ENCODE measurements at places on chromosomes 5 and 9.
A peak's percentile ranks its signal among the peaks of the same experiment; 100 is the strongest.

DNA sequence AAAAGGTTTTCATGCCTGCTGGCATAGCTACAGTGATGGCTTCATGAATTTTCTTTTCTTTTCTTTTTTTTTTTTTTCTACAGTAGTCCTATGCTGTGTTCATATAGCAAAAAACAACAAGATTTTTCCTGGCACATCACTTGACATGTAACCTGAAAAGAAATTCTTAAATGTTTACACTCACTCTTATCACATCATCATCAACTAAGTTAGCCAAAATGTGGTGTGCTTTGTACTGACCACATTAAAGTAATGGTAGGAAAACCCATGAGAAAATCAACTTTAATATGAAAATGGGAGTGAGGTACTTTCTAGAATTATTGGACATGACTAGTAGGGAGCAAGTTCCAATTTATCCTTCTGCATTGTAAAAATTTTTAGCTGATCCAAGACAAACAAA is 146.7 kb downstream of the SSBP2 start:
- no peak for DNase-seq

- DNase-seq: no peak
Measured at GRCh38 chr9:137722481-137722880, 103.7 kb downstream of the EHMT1 start.

DNA sequence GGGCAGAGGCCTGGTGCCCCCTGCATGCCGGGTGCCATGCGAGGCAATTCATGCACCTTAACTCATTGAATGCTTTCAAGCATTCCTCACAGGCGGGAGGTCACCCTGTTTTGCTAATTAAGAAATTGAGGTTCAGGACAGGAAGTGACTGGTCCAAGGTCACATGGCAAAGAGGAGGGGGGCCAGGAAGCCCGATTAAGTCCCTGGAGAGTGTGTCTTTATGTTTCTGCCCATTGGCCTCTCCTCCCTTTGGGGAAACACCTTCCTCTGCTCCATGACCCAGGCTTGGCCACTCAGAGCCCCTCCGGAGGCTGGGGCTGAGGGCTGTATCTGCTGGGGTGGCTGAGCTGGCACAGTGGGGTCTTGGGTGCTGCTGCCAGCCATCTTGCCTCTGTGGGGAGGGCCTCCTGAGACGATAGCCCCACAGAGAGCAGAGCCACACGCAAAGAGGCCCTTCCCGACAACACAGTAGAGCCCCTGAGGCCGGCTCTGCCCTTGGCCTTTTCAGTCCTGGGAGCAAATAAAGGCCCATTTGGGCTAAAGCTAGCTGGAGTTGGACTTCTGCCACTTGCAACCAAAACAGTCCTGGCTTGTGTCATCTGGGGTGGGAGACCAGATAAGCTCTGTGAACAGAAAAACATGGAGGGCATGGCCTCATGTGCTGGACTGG is 90.8 kb upstream of the NEURL1B start:
- no peak for DNase-seq

DNA sequence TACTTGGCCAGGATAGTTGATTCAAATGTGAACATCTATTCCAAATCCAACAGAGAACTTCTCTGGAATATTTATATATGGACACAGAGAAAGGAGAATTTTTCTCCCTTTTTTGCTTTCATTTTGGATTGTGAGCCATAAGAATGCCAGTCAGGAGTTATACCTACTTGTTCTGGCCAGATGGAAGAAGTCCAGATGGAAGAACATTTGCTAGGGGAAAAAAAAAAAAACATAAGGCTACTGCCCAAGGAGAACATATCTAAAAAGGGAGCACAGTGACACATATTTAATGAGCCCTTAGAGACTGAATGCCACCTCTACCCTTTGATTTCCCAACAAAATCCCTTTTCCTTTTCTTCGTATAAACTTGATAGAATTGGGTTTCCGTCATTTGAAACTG is 61.7 kb upstream of the PPP2R2B start:
- no peak for DNase-seq

DNA sequence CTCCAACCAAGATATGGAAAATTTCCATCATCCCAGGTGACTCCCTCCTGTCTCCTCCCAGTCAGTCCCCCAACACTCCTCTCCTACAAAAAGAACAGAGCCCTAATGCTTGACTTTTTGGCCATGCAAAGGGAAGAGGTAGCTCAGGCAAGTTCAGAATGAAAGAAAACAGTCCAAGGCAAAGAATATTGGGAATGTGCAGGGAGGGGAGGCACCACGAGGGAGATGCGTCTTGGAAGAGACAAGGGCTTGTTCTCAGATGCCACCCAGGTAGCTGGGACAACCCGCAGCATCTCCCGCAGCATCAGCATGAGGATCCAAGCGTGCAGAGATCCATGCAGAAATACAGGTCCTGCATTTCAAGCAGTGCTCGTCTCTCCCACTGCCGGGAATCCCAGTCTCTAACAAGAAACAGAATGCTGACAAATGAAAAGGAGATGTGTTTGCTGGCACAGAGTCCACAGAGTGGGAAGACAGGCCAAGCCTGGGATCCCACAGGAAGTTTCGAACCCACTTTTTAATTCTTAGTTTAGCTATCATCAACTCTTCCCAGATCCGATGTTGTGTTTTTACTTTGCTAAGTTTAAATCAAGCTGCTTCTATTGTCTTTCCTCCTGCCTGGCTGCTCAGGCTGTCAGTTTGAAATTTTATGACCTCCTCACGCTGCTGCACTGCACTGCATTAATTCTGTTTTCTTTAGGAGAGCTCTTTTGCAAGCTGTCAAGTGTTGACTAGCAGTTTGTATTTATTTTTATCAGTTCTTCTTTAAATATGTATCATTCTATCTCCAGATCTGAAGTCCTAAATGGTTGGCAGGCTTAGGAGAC is 86.8 kb upstream of the OSMR start:
- no peak for DNase-seq

DNA sequence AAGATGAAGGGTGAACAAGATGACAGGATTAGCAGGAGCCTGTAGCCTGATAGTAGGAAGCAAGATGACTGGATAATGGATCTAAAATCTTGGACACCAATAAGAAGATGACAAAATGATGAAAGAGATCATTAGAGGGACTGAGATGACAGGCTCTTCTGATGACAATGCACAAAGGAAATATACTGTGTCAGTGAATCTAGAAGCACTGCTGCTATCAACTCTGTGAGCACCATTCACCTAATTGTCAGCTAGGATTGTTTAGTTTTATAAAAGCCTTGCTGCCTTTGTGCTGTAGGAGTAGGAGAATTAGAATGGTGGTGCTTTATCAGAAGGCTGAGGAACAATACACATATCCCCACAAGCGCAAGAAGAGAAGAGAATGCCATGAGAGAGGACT is 1127.8 kb downstream of the DTWD2 start:
- DNase-seq: no peak

DNA sequence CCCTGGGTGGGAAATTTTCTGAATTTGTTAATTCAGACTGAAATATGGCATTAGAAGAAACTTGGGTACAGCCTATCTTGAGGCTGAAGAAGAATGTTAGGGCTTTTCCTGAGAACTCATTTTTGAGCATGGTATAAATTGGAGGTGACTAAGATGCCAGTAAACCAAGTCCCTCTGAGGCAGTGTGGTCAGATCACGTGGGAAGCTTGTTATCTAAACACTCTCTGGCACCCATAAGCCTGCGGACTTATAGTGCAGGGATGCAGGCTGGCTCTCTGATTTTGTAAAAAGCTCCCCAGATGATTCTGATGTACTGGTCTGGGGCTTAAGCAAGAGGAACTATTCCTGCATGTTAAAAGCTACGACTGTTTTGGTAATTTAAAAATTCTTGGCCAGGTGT is 34.3 kb downstream of the MTMR12 start:
- DNase-seq: peak; percentile 64

DNA sequence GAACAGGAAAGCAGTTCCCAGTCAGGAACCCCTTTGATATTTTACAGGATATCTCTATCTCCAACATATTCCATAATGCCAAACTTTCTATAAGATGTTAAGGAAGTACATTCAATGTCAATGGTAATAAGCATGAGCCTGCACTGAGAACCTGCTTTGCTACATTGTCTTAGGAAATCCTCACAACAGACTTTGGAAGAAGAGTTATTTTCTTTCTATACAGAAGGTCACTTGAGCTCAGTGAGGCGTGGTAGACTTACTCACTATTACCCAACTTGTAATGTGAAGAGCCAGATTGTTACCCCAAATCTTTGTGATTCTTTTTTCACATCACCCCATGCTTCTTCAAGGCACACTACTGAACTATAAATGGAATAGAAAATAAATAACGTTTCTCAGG is 435.9 kb downstream of the DNAH5 start:
- DNase-seq: no peak

- peak; percentile 63 for DNase-seq
Measured at GRCh38 chr9:125374443-125375309, 113.0 kb downstream of the GAPVD1 start.

DNA sequence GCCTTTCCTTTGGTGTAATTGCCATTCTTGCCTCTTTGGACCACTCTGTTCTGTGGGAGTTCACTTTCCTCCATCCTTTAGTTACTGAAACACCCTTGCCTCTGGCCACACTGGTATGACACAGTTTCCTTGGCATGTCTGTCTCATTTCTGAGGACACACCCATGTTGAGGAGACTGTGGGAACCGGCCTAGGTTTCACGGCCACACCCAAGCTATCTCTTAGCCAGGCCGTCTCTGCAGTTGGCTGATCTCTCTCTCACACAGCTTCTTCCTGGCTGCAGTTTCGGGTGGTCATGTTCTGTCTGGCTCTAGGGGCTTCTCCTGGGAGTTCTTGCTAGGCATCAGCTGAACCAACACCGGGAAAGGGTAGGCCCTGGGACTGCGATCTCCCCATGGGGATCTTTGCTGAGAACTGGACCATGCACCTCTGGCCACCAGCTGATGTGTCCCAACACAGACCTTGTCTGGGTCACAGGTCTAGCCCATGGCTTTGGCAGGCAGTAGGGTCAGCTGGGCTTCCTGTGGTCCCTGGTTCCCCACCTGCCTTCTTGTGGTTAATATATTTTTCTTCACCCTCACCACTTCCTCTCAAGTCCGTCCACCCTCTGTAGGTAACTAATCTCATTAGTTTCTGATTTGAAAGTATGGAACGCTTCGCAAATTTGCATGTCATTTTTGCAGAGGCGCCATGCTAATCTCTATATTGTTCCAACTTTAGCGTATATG is 24.9 kb downstream of the ARHGEF37 start:
- DNase-seq: peak; percentile 95

- DNase-seq: no peak
Measured at GRCh38 chr9:107816561-107817021, 327.0 kb upstream of the KLF4 start.

- DNase-seq: no peak
Measured at GRCh38 chr9:93907551-93908199, 47.5 kb downstream of the BARX1 start.

GRCh38 chr9:98885575-98886295 is 58.0 kb upstream of the COL15A1 start:
- DNase-seq: no peak

DNA sequence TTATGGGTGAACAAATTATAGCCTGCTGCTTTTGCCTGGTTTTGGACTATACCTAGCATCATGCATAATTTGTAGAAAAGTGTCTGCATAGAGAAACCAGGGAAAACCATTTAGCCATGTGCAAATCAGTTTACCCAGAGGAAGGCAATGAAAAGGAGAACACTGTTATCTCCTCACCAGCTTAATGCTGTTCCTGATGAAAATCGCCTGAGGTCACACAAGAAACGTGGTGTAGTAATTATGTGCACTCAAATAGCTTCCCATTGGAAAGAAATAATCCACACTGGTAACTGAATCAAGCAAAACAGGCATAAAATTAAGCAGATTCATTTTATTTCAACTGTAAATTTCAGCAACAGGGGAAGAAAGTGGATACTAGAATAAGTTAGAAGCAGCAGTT is 51.7 kb upstream of the FAM240B start:
- no peak for DNase-seq

DNA sequence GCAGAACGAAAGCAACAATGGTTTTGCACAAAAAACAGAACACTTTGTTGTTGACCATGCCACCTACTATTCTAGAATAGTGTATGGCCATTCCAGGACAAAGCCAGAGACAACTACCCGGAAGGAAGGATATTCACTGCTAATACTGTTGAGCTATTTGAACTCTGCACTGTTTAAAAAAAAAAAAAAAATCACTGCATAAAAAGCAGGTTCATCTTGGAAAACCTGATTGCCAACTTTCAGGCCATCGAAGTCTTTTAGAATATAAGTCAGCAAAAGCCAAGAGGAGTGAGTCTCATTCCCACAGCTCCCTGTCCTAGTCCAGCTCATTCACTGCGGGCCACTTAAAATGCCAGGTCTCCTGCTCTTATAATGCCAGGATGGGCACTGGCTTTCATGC is 4.0 kb downstream of the ENC1 start:
- DNase-seq: no peak

DNA sequence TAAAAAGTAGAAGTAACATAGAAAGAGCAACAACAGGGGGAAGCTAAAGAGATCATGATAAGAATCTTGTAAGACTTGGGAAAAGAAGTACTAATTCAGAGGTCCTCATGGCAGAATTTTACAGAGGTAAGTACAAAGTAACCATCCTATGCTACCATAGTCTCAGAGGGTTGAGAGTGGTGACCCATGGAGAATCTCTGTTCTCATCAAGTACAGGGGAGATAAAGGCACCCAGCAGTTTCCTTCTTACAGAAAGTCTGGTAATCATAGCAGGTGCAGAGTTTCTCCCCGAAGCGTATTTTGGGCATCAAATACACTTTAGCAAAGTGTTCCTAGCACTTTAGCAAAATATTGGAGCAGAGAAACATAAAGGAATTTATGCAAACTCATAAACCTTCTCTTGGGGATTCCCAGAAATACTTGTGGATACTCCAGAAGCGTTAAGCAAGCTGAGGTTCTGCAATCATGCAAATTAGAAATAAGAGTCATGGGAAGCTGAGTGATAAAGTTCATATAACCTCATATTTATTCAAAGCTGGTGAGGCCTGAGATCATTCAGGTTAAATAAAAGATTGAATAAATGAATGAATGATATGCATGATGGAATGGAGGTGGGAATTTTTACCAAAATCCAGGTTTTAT is 101.0 kb upstream of the SMC2 start:
- no peak for DNase-seq

- no peak for DNase-seq
Measured at GRCh38 chr5:53779541-53779981, 219.1 kb downstream of the NDUFS4 start.

DNA sequence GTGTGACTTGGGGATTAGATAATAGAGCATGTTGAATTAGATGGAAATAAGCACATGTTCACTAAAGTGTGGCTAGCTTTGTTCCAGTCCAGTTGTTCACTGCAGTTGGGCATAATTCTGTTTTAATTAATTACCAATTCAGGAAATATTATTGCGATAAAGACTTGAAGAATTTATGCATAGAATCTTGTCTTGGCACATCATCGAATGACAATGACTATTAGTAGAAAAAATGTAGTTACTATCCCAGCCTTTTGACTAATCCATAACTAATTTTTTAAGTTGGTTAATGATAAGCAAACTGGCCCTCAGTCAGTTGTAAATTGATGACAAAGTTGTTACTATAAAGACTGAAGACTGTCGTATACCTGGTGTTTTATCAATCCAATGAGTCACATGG is 10.5 kb downstream of the LNPEP start:
- DNase-seq: no peak

All from hematopoietic multipotent progenitor cell treated with erythropoietin and hydrocortisone succinate and interleukin-3 and kit ligand, for 17 days (in vitro differentiated cells).